Cerebellum (tissue), 4 donors: ENCODE measurements at places on chromosomes 12 and 14. TPM values are rescaled to one million over a fixed set of nuclear protein-coding genes. Genes with fewer than 3 reads are reported as not detected.

Gene C12orf56
- 2.3 TPM for total RNA-seq

Gene EPYC
- total RNA-seq = not detected

Gene ACOT2
- total RNA-seq = 19.3 TPM

Gene PROX2
- not detected for total RNA-seq

Gene GSG1
- total RNA-seq = not detected

Gene SH2B3
- 3.9 TPM for total RNA-seq

Gene ESPL1
- total RNA-seq = 5.1 TPM

Gene SLC10A1
- not detected for total RNA-seq

Gene TAS2R7
- total RNA-seq = 0.91 TPM

Gene EIF2S3B
- 1.1 TPM for total RNA-seq

Gene E2F7
- 9.3 TPM for total RNA-seq

Gene RPL36AL
- 35.6 TPM for total RNA-seq

Gene AMHR2
- not detected for total RNA-seq

Gene UBR7
- 26.9 TPM for total RNA-seq

Gene AMN
- total RNA-seq = 0.73 TPM

Gene NPFF
- total RNA-seq = not detected

Gene OAS1
- total RNA-seq = 2.6 TPM

Gene PTPN11
- 68.1 TPM for total RNA-seq

Gene OASL
- 0.18 TPM for total RNA-seq

Gene SIX4
- total RNA-seq = 1.3 TPM

Gene CLEC14A
- total RNA-seq = 2.9 TPM

Gene NELL2
- 554 TPM for total RNA-seq

Gene SLC17A8
- total RNA-seq = 8.8 TPM

Gene TRMT5
- 17.1 TPM for total RNA-seq

Gene OTUB2
- 6.3 TPM for total RNA-seq

Gene MFAP5
- 1.4 TPM for total RNA-seq

Gene NTS
- 1.2 TPM for total RNA-seq

Gene PPFIA2
- total RNA-seq = 148 TPM

Gene SLC39A5
- total RNA-seq = 0.45 TPM

Gene PRB4
- not detected for total RNA-seq

Gene RFX4
- total RNA-seq = 25.9 TPM

Gene KLHL33
- total RNA-seq = 0.18 TPM

Gene GZMB
- not detected for total RNA-seq

Gene CFAP73
- 0.54 TPM for total RNA-seq

Gene LRTM2
- 3.5 TPM for total RNA-seq

Gene PHETA1
- 4.4 TPM for total RNA-seq

Gene TUBA1B
- 671 TPM for total RNA-seq

Gene BLTP3B
- total RNA-seq = 58.5 TPM

Gene CLEC4C
- not detected for total RNA-seq

Gene ISCU
- 40.1 TPM for total RNA-seq
